SHP77 (cell line): ENCODE measurements at places on chromosomes 1 and 21.
A peak's percentile ranks its signal among the peaks of the same experiment; 100 is the strongest.

DNA sequence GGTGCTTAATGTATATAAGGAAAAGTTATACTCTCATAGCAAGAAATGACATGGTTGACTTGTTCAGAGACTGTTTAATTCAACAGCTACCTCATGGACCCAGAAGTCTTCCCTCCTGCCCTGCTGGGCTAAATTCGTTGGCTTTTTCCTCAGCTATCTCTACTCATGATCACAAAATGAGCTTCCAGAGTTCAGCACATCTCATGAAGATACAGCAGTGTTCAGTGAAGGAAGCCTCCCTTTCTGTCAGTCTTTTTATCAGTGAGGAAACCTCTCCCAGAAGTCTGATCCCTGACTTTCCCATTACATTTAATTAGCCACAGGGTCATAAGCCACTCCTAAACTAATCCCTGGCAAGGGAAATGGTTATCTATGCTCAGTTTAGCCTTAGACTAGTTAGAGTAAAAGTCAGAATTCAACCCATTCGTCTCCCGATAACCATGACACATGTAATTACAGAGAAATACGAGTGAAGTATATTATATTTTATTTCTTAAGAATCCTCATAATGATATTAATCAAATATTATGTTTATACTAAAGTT, 97.5 kb downstream of the DENND1B start:
- no peak for DNase-seq

DNA sequence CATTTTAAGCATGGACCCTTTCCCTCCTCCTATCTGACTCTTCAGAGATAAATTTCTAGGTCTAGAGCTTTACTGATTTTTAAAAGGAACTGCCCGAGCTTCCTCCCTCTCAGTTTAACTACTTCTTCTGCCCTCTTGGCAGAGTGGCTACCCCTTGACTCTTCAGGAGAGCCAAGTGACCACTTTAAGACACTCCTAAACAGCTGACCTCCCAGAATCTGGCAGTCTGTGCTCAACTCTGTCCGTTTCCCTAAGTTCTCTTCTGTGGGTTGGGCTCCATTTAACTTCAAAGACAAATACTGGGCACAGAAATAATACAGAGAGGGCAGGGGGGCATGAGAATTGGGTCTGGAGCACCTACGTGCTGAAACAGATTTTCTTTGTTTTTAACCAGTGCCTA, 196.3 kb upstream of the FOXD3 start:
- no peak for DNase-seq

DNA sequence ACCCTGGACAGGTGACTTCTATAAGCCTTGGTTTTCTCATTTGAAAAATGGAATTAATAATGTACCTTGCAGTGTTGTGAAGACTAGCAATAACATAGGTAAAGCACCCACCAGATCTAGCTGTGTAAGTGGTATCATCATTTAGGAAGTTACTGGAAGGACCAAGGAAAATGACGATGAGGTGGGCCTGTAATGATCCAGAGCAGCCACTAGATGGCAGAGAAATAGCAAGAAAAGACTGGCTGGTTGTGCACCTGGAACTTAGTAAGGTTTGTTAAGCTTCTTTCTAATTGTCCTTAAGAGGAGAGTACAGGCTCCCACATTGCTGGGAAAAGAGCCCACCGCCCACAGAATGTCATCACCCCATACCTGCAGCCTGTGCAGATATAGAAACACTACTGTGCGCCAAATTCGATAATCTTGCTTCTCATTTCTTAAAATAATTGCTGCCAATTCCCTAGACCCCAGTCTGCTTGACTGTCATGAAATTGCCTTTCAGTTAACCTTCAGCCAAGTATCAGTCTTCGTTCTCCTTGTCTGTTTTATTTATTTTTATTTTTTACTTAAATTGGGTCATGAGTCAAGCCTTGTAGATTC, 37.2 kb downstream of the WNT4 start:
- peak; percentile 54 for DNase-seq

DNA sequence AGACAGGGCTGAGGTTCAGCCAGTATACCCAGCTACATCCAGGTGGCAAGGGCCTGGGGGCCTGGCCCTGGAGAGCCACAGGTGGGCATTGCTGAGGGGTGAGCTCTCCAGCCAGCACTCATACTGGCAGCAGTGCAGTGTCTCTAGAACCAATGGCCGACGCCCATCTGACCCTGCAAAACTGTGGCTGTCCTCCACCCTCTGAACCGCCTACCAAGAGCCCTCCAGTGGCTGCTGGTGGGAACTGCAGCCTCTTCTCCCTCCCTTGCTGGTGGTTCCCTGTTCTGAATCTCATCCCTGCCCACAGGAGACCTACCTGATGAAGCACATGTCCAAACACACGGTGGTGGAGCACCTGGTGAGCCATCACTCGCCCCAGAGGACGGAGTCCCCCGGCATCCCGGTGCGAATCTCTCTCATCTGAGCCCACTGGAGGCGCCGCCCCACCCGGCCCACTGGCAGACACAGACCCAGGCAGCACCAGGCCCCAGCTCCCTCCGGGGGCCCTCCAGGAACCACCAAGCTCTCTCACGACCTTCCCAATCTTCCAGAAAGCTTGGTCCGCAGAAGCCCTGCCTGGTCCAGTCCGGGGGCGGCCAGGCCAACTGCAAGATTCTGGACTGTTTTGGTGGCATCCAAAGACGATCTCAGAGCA, 22.1 kb downstream of the A3GALT2 start:
- DNase-seq, result peak; percentile 36

- no peak for DNase-seq
Observed at GRCh38 chr1:64092851-64093371, 110.5 kb upstream of the UBE2U start.

DNA sequence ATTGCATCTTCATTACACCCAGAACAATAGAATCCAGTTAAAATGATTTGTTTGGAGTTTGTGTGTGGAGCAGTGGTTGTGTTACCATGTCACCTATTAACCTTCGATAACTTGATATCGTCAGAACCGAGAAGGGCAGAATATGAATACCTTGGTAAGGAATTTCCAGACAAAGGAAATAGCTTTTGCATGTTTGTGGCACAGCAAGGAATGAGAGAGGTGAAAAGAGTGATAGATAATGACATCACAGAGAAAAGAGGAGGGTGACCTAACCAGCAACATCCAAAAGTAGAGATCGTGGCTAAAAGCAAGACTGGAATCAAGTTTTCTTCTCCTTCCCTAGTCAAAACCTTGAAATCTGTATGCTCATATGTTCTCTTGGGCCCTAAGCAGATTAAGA, 244.6 kb upstream of the NEGR1 start:
- no peak for DNase-seq

- DNase-seq, result no peak
Observed at GRCh38 chr1:212515329-212515760, 82.6 kb downstream of the NENF start.

DNA sequence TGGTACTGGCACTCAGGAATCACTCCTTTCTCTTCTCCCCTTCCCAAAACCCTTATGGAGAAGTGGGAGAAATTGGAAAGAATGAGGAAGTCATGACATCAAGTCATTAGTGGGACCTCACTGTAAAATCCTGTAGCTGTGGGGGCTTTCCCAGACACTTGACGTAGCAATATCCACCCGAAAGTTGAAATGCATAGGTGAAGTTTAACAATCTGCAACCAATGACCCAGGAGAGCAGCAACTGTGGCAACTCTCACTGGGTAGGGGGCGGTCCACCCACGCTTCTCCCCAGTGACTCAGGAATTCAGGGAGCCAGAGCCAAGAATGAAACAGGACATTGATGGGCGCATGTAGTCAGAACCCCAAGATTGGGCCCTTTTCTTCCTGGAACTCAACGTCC, 27.0 kb downstream of the ABCA4 start:
- no peak for DNase-seq

- DNase-seq, result no peak
Observed at GRCh38 chr1:65339866-65340468, 30.6 kb downstream of the DNAJC6 start.

- DNase-seq, result no peak
Observed at GRCh38 chr21:37560385-37560784, 193.8 kb downstream of the DYRK1A start.

DNA sequence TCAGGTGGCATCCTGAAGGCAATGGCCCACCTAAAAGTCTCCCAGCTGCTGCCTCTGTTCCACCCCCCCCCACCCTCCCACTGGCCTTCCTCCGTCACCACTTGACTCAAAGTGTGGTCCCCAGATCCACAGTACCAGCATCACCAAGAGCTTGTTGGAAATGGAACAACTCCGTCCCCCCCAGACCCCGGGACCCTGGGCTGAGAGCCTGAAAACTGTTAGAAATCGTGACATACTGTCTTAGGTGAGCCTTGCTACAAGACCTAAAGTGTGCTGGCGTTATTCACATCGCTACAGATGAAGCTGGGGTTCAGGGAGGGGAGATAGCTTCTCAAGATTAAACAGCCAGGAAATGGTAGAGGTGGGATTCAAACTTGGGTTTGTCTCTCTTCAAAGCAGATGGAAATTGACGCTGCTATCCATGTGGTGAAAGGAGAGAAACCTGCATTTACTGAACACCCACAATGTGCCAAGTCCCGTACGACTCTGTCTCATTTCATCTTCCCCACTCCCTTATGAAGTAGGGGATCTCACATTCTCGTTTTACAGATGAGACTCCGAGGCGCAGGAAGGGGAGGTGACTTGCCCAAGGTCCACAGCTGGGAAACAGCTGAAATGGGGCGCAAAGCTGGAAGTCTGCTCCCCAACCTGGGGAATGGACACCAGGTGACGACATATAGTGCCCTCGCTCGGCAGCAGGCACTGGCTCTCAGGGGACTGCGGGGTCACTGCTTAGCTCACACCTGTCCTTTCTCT, 52.8 kb upstream of the IFFO2 start:
- no peak for DNase-seq

DNA sequence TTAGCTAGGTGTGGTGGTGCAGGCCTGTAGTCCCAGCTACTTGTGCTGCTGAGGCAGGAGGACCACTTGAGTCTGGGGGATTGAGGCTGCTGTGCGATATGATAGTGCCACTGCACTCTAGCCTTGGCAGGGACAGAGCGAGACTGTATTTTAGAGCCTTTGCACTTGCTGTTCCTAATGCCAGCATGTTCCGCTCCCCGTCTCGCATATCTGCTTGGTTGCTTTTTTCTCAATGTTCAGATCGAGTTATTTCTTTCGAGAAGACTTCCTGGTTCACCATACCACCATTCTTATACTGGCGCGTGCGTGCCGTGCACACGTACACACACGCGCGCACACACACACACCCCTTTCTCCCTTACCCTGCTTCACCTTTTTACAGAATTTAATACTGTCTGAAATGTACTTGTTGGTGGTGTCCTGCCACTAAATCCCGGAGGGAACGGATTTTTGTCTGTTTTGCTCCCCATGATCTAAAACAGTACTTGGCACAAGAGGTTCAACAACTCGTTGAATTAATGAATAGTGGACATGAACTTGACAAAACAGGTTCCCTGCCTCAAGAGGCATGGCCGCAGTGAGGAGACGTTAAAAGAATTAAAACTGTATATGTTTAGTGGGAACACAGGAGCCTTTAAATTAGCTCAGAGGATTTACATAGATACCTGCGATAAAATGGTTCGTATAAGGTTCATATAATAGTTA, 1.1 kb upstream of the RPRD2 start:
- DNase-seq, result peak; percentile 70

- no peak for DNase-seq
Observed at GRCh38 chr1:108896146-108897145, 19.7 kb downstream of the GPSM2 start.

DNA sequence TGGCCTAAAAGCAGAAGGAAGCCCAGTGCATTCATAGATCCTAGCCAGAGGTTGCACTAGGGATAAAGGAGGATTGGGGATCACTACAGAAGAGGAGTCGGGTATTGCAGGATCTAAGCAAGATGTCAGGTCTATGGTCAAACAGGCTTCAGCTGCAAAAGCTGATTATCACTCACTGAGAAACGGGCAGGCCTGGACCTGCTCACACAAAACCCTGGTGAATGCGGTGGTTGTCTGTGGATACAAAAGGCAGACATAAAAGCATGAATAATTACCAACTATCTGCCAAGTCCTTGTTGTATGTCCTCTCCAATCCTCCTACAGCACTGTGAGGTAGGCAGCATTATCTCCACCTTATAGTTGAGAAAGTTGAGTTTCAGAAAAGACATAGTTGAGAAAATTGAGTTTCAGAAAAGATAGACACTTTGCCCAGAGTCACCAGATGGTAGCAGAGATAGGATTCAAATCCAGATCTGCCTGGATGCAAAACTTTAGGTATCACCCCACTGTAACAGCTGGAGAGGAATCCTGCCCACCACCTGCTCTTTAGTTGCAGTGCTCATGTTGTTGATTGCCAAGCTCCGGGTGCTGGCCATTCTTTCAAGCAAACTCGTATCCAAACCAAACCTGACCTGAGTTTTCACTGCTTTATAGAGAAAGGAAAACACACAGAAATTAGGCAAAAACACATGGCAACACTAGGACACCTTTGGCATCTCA, 49.6 kb upstream of the HOOK1 start:
- DNase-seq, result peak; percentile 58

GRCh38 chr1:244778344-244778743, 57.1 kb upstream of the COX20 start:
- no peak for DNase-seq

DNA sequence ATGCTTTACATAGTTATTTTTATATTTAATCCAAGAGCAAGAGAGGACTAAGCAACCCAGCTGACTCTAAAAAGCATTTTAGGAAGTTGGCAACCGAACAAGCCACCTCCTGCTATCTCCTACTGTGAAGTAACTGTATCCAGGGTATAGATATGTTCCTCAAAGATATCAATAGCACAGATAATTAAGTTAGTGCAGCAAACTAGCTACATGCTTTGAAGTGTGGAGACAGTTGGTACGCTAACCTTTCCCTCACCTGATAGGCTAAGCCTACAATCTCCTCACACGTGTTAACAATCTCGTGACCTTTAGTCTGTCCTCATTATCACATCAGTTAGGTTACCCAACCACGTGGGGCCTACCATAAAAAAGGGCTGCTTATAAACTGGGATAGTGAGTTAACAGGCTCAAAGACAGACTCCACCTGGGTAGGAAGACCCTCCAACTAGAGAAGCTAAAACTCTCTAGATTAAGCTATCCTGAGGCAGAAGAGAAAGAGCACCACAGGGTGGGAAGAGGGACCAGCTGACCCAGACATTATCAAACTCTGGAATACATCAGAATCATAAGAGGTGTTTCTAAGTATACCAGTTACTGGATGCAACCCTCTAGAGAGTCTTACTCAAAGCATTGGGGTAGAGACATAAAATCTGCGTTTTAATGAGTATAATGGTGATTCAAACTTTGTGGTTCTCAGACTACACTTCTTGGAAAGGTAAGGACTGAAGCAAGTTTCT, 340.1 kb upstream of the ESRRG start:
- no peak for DNase-seq

GRCh38 chr1:221706876-221707582, 34.9 kb downstream of the DUSP10 start:
- no peak for DNase-seq
